Activated naive CD4-positive, alpha-beta T cell treated with Interleukin-2 at 50 U/mL for 16 hours (primary cell): ENCODE measurements at places on chromosomes 13 and 19.

- DNase-seq: no peak
These were observed 880 bp upstream of the C19orf12 start for GRCh38 chr19:29715701-29716581.

DNA sequence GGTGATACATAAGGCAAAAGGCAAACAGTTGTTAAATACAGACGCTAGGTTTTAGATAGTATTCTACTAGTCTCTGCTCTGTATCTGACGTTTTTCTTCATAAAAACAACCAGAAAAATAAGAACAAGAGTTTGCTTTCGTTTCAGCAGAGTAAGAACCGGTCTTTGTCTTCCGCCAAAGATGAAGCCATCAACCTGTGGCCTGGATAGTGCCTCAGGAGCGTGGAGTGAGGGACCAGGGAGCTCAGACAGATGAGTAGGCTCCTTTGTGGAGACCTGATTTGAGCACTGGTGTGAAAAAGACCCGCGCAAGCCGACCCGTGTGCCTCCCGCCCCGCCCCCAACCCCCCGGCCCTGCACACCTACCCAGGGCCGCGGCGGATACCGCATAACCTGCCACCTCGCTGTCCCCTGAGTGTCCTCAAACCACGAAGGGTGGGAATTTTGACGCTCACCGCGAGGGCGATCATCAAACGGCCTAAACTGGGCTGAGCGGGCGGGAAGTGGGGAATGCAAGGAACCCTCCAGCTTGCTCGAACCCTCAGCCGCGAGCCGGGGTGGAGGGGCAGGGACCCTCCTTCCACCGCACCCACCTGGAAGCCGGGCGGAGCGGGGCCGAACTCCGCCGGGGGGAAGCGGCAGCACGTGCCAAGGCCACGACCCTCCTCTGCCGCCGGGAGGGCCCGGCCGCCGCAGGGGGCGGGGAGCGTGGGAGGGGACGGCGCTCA is 866 bp upstream of the LMO7 start:
- no peak for DNase-seq

DNA sequence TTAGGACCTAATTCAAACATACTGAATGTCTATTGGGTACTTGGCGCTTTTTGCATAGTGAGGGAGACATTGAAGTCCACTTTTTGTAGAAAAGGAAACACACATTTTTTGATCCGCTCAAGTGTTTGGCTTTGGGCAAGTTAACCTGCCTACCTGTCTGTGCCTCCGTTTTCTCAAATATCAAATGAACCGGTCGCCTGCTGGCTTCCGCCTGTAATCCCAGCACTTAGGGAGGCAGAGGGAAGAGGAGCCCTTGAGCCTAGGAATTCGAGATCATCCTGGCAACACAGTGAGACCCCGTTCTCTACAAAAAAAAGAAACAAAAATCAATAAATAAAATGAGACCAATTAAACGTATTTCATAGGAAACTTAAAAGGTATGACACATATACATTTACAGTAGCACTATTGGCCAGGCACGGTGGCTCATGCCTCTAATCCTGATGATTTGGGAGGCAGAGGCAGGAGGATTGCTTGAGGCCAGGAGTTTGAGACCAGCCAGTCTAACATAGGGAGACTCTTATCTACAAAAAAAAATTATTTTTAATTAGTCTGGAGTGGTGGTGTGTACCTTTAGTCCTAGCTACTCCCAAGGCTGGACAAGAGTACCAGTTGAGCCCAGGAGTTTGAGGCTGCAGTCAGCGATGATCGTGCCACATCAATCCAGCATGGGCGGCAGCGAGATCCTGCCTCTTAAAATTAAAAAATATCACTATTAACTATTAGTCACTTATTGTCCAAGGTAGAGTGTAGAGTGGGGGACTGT is 1.3 kb downstream of the RAD23A start:
- DNase-seq: no peak

- no peak for DNase-seq
These were observed 55.0 kb upstream of the TM9SF2 start for GRCh38 chr13:99446242-99446641.

DNA sequence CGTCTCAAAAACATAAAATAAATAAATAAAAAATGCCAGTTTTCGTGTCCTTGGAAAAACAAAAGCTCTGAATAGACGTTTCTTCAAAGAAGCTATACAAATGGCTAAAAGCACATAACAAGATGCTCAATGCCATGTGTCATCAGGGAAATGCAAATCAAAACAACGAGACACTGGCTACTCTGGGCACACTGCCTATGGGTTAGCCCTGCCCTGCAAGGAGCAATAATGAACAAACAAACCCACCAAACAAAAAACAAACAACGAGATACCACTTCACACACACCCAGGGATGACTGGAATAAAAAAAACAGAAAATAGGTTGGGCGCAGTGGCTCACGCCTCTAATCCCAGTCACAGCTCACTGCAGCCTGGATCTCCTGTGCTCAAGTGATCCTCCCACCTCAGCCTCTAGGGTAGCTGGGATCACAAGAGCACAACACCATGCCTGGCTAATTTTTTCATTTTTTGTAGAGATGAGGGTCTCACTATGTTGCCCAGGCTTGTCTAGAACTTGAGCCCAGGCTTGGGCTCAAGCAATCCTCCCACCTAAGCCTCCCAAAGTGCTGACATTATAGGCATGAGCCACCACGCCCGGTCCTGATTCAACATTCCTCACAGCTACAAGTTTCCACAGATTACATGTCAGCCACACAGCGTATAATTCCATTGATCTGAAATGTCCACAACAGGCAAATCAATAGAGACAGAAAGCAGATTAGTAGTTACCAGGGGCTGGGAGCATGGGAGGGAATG is 15.5 kb upstream of the ISYNA1 start:
- DNase-seq: no peak

- DNase-seq: no peak
These were observed 71.4 kb upstream of the SERP2 start for GRCh38 chr13:44302233-44302632.

DNA sequence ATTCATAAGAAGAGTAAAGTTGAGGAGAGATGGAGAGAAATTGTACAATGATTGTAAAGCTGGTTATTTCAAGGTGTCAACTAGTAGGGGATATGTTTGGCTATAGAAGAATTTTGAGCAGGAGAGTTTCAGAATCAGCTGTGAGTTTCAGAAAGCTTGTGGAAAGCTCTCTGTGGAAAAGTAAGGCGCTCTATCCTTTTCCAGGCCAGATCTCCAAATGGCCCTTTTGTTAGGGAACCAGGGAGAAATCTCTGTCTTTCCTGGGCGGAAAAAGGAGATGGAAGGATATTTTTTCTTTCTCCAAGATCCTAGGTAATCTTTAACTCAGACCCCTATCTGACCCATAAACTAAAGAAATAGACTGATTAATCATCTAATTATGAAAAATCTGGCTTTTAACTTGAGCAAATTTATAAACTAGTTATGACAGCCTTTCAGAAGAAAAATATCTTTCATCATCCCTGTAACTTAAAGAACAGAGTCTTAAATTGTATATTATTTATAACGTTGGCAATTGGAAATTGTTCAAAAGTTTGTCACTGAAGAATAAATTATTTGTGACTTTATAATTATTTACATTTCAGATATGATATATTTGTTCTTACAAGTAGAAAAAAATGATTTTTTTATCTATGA is 34.5 kb downstream of the SPRY2 start:
- no peak for DNase-seq

- no peak for DNase-seq
These were observed 27.6 kb upstream of the MATK start for GRCh38 chr19:3813473-3814392.

DNA sequence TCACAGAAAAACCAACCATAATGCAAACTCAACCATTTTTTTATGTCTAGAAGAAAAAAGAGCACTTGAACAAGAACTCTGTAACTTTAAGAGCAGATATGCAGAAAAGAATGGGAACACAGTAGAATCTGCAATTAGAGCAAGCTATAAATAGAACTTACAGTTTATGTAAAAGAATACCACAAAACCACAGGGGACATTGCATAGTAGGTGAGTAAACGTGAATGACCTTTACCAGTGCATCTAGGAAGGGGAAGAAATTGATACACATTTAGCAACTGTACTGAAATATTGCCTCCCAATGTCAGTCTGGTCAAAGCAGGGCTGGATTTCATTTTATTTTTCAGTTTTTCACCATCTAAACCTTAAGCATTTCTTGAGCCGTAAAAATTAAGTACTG is 242.2 kb upstream of the EDNRB start:
- DNase-seq: no peak

GRCh38 chr13:36536546-36536945 is 104.3 kb downstream of the CCNA1 start:
- no peak for DNase-seq

DNA sequence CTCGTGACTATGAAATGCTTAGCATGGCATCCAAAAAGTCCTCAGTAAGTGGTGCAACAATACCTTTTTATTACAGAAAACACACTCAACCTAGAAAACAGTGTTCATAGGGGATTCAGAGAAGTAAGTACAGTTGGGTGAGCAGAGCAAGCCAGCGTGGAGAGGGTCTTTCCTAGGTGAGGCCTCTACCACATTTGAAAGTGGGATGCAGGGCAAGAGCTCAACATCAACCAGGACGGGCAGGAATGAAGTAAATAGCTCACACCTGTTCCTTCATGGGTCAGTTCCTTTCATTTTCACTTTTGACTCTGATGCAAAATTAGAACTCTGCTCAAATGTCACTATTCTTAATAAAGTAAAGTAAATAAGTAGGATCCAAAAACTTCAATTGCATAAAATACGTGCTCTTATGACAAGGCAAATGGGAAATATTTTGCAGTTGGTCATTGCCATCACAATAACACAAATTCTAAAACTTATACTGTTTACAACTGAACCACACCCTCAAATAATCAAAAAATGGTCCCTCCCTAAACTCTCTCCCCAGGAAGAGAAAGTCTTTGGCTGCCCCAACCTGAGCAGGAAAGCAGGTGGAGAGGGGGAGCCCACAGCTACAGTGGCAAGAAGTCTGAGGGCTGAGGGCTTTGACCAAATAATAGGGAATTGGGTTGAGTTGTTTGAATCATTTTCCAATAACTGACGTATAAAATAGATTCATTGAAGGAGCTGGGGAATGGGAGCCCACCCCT is 20.2 kb downstream of the CHAMP1 start:
- DNase-seq: no peak

GRCh38 chr19:27974082-27974513 is 1238.9 kb downstream of the UQCRFS1 start:
- DNase-seq: no peak

- DNase-seq: peak; percentile 82
These were observed 1.2 kb upstream of the LENG9 start for GRCh38 chr19:54464630-54465425.

DNA sequence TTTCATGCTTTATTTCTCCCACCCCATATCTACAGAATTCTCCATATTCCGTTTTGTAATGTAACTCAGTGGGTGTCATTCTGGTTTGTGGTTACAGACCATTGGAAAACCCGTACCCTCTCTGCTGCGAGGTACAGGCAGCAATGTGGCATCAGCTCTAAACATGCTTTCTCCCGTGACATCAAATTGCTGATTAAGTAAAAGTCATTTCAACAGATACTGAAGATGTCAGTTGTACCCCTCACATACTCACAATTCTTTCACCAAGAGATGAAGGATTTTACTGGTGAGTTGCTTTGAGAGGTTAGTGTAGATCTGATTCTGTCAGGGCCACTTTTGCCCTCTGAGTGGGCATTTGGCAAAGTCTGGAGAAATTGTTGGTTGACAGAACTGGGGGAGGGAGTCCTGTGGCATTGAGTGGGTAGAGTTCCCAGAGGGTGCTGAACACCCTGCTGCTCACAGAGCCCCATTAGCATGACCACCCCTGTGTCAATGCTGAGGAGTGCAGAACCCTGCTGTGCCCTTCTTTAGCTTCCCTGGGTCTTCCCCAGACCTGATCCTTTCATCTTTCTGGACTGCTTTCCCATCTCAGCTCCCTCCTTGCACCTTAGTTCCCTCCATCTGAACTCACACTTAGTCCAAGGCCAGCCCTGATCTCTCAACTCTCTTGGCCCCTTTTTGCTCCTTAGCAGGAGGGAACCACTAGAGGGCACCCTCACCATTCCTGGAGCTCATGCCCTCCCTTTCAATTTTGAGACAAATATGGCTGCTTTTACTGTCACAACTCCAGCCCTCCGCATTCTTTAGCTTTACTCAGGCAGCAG is 39.9 kb upstream of the CEACAM8 start:
- peak; percentile 29 for DNase-seq

GRCh38 chr13:68428292-68428691 is 1198.2 kb upstream of the PCDH9 start:
- no peak for DNase-seq

- DNase-seq: no peak
These were observed 3.0 kb downstream of the MIER2 start for GRCh38 chr19:341386-342127.

DNA sequence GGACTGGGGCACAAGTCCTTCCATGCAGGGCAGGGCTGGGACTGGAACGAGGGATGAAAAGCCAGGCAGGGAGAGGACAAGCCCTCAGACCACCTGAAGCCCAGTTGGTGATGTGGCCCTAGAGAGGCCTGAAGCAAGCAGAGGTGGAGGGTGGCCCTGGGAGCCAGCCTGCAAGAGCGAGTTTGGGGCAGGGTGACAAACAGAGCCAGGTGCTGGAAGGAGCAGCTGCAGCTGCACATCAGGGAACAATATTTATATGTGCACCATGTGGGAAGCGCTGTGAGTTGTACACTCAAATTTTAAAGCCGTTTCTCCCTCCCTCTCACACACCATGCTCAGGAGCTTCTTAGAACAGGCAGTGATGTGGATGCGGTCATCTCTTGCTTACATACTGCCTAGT is 67.8 kb downstream of the FGF9 start:
- DNase-seq: no peak

- no peak for DNase-seq
These were observed 28.8 kb upstream of the TUBGCP3 start for GRCh38 chr13:112616586-112617362.

DNA sequence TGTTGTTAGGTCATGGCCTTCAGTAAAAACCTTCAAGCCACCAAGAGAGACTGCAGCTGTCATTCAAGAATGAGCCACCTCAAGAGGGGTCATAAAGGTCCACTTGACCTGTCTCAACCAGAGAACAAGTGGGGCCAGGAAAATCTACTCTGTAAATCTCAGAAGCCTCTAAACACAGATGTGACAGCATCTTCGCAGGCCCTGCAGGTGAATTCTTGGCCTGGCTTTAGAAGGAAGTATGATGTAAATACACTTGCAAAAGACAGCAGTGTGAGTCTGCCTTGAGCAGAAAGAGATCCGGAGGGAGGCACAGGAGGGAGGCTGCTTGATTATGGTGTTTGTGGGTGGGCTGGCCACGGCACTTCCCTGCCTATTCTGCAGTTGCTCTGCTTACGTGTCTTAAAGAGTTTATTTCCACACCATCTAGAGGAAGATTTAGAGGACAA is 1082.9 kb downstream of the UQCRFS1 start:
- no peak for DNase-seq
